Kasumi-1 (cell line): ENCODE measurements at places on chromosomes 5 and 9.

DNA sequence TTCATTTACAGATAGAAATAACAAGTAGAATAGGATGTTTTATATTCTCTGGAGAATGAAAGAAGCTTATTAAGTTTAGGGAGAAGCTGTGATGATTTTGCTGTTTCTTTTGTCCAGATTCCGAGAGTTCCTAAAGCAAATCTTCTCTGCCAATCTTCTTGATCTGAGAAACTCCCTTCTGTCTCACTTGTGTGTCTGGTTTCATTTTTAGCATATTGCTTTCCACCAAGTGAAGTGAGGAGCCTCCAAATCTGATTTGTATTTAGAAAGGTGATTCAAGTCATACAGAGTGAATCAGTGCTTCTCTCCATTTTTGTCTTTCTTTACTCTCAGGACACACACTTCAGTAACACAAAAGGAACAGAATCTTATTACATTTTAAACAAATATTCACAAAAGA is 48.4 kb downstream of the STX17 start:
- no peak for DNase-seq

DNA sequence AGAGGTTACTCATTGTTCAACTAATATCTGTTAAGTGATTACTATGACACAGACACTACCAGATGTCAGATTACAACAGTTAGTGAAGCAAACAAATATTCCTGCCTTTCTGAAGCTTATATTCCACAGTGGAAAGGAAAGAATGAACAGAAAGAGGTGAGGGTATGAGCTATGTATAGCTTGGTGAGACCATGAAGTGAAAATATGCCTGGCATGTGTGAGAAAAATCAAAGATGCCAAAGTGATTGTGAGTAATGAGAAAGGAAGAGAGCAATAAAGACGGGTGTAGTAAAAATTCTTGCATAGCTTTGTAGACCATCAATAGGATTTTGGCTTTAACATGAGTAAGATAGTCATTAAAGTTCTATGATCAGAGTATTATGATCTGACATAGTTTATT is 734.5 kb upstream of the NUDT12 start:
- no peak for DNase-seq

- no peak for DNase-seq
Measured at GRCh38 chr9:133754688-133755227, 16.6 kb upstream of the SARDH start.

DNA sequence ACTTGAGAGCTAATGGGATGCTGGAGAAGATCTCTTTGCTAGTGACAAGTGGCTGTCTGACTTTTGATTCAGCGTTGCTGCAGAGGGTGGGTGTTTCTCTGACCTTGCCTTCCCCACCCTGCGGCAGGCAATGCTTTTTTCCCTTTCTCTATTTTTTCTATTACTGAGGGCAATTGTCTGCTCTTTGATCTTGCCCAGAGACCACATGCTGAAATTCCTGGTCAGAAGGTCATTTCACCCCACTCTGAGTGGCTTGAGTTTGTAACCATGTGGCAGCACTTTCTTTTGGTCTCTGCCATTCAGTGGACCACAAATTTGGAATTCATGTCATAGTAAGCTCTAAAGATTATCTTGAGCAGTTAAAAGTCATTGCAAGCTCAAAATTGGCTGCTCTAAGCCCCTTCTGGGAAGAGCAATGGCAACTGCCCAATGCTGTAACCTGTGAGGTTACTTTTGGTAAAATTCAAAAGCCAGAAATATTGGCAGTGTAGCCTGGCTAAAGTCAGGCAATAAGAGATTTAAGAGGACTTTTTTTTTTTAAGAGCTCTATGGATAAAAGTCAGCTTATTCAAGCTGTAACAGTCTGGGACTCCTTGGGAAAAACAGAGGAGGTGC is 30.4 kb upstream of the MTMR12 start:
- DNase-seq = no peak

DNA sequence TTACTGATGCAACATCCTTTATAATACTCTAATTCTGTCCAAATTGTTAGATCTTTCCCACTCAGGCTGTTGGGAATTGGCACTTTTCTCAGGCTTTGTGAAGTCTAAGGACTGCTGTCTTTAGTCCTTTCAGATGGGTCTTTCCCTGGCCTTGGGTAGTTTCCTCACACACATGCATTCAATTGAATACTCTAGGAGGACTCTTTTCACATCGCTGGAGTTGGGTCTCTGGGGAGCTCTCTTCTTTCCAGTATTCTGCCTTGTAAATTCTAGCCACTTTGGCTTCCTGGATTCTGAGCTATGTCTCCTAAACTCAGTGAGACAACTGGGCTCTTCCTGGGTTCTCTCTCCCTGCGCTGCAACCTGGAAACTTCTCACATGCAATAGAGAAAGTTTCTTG is 215.5 kb downstream of the SNX18 start:
- no peak for DNase-seq
